Dorsolateral prefrontal cortex (tissue), 122 donors: ENCODE measurements at places on chromosomes 16 and 17.
A peak's percentile ranks its signal among the peaks of the same experiment; 100 is the strongest.

DNA sequence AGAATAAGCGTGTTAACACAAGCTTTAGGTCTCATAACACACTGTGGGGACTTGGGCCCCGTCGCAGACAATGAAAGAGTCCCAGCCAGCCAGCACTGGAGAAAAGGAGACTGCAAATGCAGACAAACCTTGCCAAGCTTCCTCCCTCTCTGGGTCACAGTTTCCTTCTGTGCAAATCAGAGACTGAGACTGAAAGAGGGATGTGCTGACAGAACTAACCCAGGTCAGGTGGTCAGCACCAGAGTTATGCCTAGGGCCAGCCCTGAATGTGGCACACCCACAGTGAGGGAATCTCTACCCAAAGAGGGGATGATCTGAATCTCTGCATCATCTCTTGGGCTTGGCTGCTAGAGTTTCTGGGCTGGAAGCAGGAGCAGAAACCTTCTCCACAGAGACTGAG lies 282.3 kb upstream of the CCL2 start:
- no peak for DNase-seq

GRCh38 chr17:51085150-51085805 lies 35.4 kb downstream of the SPAG9 start:
- no peak for DNase-seq

GRCh38 chr17:80274331-80274730 lies 13.7 kb downstream of the RNF213 start:
- DNase-seq: no peak

GRCh38 chr17:67482764-67483163 lies 105.7 kb downstream of the PITPNC1 start:
- no peak for DNase-seq

DNA sequence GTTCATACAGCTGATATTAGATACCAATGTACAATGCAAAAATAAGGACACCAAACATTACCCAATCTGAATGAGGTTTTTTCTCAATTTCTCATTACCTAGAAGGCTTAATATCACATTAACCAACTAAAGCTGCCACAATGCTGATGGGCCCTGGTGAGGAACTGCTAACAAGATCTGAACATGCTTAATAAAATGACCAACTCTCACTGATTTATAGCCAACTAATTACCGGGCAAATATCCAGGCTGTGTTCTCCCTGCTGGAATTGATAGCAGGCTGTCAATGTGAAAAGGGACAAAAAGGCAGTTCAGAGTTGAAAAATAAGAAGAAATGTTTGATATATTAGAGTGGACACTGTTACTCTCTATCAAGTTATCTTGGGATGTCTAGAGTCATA lies 124.6 kb downstream of the TOX3 start:
- no peak for DNase-seq

DNA sequence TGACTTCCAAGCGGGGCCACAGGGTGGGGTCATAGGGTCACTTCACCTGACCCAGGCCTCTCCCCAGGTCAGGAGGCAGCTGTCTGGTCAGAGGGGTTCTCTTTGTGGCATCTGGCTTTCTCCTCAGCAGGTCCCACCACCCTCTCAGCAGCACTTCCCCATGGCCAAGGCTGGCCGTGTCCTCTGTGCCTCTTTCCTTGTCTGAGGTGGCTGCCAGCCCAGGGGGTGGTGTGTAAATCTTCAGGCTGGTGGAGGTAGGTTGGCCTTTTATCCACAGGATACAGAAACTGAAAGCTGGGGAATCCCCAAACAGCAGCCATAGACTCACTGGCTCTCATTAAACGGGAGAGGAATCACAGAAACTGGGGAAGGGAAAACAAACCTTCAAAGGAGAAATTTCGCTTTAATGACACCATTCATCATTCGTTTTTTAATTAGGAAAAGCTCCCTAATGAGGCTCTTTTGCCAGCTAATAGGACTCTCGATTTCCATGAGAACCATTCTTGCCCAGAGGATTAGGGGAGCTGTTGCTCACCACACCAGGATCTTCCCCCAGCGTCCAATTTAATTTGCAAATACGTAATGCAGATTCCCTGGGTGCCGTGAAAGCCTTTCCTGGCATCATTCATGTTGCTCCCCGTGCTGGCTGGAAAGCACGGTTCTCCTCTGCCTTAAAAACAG lies 18.0 kb downstream of the C17orf75 start:
- DNase-seq: peak; percentile 46

DNA sequence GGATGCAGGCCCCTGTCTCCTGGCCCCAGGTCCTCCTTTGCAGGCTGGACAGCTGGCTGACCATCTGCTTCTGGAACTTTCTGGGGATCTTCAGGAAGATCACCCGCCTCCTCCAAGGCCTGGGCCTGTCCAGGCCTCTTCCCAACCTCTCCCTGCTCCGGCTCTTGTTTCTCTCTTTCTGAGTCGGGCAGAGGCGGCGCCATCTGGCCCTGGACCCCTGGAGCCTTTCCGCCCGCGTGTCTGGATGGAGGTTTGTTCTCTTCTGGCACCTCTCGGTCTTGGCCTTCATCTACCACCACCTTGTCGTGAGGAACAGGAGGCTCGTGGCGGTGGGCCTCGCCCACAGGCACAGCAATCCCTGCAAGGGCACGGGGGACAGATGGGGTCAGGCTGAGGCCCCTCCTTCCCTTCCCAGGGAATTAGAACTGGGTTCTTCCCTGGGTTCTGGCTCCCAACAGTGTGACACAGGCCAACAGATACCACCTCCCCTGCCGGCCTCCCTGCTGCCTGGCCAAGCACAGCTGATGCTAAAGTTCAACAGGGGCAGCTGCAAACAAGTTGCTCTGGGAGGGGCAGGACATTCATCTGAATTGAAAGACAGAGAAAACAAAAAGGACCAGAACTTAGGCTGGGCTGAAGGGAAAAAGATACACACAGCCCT lies 13.3 kb downstream of the NDUFAF8 start:
- DNase-seq: no peak

- peak; percentile 89 for DNase-seq
Observed at GRCh38 chr17:74457146-74457819, 9.2 kb upstream of the CD300A start.

GRCh38 chr17:13078591-13079385 lies 61.0 kb upstream of the ELAC2 start:
- DNase-seq: peak; percentile 30

GRCh38 chr16:4682084-4682591 lies 11.2 kb upstream of the NUDT16L1 start:
- no peak for DNase-seq

GRCh38 chr16:67265834-67266233 lies 13.5 kb upstream of the PLEKHG4 start:
- no peak for DNase-seq

DNA sequence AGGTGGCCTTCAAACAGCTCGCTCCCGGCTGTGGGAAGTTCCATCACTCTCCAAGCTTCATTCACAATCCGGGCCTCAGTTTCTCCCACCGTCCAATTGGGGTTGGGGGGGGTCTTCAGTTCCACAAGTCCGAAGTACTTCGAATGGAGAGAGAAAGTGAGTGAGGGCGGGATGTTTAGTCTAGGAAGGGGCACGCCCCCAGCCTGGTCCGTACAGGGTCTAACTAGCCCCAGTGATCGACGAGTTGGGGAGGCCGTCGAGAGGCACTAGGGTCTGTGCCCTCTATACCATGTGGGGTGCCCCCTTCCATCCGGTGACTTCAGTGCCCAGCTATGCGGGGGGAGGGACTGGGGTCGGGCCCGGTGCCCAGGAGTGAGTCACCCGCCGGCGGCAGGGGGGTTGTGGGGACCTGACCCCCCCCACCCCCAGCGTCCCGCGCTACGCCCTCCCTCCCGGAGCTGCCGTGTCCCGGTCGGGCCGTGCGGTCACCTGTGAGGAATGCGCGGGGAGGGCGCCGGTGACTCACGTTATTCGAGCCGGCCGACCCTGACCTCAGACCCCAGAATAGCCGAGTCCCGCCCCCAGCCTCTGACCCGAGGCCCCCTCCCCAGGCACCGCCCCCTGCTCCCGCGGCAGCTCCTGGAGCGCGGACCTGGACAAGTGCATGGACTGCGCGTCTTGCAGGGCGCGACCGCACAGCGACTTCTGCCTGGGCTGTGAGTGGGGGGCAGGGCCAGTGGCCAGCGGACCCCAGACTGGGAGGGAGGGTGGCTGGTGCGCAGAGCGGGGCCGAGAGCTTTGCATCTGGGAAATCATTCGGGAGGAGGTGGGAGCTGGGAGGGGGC lies 658 bp downstream of the TNFRSF12A start:
- peak; percentile 32 for DNase-seq

DNA sequence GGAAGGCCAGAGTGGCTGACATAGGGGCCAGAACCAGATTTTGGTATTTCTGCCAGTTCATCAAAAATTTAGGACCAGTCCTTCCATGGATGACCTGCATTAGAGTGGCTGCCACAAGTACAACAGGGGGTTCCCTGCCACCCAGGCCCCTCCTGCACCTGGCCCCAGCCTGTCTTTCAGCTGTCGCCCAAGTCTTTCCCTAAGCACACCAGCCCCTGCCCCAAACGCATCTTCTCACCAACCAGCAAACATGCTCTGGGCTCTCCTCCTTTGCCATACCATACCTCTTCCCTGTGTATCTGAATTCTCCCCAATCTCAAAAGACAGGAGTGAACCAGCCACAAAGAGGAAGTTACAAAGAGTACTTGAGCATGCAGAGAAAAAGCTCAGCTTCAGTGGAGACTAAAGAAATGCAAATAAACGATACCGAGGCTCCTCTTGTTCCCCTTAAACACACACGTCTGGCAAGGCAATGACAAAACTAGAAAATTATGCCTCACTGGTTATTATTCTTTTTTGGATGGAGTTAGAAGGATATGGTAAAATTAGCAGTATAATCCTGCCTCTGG lies 130.6 kb downstream of the DYNLRB2 start:
- DNase-seq: no peak

DNA sequence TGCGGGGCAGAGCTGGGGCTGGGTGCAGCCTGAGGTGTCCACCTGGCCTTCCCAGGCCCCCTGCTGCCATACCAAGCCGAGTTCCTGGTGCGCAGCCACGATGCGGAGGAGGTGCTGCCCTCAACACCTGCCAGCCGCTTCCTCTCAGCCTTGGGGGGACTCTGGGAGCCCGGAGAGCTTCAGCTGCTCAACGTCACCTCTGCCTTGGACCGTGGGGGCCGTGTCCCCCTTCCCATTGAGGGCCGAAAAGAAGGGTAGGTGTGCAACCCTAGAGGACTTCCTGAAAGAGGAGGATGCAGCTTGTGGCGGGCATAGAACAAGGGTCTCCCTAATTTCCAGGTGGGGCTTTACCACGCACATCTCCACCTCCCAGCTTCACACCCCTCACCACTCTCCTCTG lies 2.5 kb downstream of the SGCA start:
- no peak for DNase-seq

GRCh38 chr16:11667824-11668622 lies at the start of gene SNN:
TSS of gene SNN (plus strand) at chr16:11668455. CDS start at chr16:11676060, 7,605 bp downstream.
- DNase-seq: peak; percentile 76

DNA sequence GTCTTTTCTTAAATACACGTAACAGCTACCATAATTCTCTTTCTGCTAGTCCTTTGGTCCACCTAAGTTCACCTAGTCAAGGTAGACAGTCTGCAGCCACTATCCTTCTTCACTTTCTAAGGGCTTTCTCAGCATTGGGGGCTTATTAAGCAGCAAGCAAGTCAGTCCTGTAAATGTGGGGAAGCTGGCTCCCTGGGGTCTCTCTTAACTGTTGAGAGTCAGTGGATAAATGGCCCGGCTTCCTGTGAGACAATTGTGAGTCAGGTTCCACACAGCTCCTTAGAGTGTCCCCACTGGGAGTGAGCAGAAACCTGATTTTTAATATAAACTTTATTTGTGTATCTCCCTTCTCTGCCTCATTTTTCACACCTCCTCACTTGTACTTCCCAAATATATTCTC lies 132.1 kb downstream of the CDH13 start:
- no peak for DNase-seq

DNA sequence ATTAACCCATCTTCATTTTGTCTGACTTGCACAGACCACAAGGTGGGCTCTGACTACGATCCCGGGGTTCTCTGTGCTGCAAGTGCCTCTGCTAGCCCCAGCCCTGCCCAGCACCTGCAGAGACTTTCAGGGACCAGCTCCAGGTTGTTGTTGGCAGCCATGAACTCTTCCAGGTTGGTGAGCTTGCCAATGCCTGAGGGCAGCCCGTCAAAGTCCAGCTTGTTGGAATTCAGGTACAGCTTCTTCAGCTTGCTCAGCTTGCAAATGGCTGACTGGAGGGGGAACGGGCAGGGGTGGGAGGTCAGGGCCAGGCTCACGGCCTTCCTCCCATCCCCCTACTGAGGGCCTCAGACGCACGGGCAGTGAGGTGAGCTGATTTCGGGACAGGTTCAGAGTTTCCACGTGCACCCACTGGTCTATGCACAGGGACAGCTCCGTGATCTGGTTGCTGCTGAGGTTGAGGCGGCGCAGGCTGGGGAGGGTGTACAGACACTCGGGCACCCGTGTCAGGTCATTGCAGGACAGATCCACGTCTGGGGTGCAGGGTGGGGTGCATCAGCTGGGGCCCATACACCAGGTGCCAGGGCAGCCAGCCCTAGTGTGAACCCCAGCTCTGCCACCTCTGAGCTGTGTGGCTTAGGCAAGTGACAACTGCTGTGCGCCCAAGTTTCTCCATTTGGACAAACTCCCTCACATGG lies 5.2 kb downstream of the FLII start:
- no peak for DNase-seq

GRCh38 chr17:82603981-82604448 lies 44.2 kb downstream of the WDR45B start:
- no peak for DNase-seq
